ENCODE measurements at places on chromosomes 3 and 15. TPM values are rescaled to one million over a fixed set of nuclear protein-coding genes. Genes with fewer than 3 reads are reported as not detected.

Gene LRRN1
- total RNA-seq: not detected

Gene GOLGA8N
- total RNA-seq: 2.6 TPM

Gene SEMA6D
- 4.0 TPM for total RNA-seq

Gene SEMA3G
- total RNA-seq: 6.8 TPM

Gene SEC62
- 65.2 TPM for total RNA-seq

Gene HIGD2B
- not detected for total RNA-seq

Gene RASGRF1
- total RNA-seq: not detected

Gene CPEB1
- 0.06 TPM for total RNA-seq

Gene EOGT
- 59.7 TPM for total RNA-seq

Gene GPR87
- 0.49 TPM for total RNA-seq

Gene MUC13
- total RNA-seq: under 0.01 TPM

Gene GADL1
- under 0.01 TPM for total RNA-seq

Gene DHX30
- total RNA-seq: 90.8 TPM

Gene SEMA7A
- total RNA-seq: 0.65 TPM

Gene GUCA1C
- total RNA-seq: not detected

Gene CD96
- total RNA-seq: not detected

Gene ERICH6
- not detected for total RNA-seq

Gene CDCP1
- total RNA-seq: 0.16 TPM

Gene PLSCR2
- 0.31 TPM for total RNA-seq

Gene ZNF860
- total RNA-seq: 1.5 TPM

Gene HTD2
- total RNA-seq: 3.2 TPM

Gene DNASE1L3
- 3.4 TPM for total RNA-seq

Gene FETUB
- total RNA-seq: not detected

Gene CIB2
- 2.4 TPM for total RNA-seq

Gene ISY1
- 28.7 TPM for total RNA-seq

Gene ZCWPW2
- total RNA-seq: 0.13 TPM

Gene LTK
- total RNA-seq: 0.06 TPM

Gene PATL2
- total RNA-seq: 0.16 TPM

Gene EXD1
- not detected for total RNA-seq

Gene ASB14
- total RNA-seq: not detected

Gene NR1I2
- under 0.01 TPM for total RNA-seq

Gene C3orf22
- not detected for total RNA-seq

Gene CLDN18
- not detected for total RNA-seq

Gene C15orf62
- total RNA-seq: 1.6 TPM

Gene ITIH3
- 0.16 TPM for total RNA-seq

Gene CMTM8
- total RNA-seq: 1.6 TPM

Gene GRAMD2A
- 0.19 TPM for total RNA-seq

Gene EPHB1
- 14.5 TPM for total RNA-seq

Gene FYTTD1
- total RNA-seq: 53.4 TPM

Gene CCR1
- not detected for total RNA-seq

Gene PPARG
- 101 TPM for total RNA-seq

Data from bladder microvascular endothelial cell (primary cell).